ENCODE measurements at places on chromosomes 3 and 15.

DNA sequence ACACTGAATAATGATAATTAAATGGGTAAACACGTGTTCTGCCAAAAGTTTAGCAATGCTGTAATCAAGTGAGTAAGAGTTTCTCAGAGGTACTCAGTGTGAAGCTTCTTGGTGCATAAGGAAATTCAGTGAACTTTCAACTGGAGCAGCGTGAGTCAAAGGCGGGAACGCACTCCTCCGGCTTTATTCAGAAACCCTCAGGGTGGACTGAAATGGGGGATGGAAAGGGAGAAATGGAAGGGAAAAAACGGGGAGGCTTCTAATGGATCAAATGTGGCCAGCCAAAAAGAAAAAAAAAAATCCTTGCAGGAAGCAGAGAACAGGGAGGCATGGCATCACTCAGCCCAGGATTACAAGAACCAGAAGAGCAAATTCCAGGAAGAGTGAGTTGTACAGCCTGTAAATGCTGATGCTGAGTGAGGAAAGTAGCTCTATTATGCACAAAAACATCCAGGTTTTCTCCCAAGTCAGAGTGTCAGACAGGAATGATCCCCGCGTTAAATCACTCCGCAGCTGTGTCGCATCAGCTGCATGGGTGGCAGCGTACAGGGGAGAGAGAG, 85.3 kb downstream of the ASB7 start:
- no peak for DNase-seq

DNA sequence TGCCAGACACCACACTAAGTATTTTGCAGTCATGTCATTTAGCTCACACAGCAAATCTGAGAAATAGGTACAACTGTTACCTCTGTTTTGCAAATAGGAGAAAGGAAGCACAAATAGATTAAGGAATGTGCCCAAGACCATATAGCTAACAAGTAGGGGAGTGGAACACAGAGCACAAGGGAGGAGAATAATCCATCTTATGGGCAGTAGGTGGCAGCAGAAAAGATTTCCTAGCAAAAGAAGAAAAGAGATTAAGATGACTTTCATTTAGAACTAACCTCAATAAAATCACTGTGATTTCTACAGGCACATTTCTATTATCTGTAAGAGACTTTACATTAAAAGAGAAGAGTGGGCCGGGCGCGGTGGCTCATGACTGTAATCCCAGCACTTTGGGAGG, 49.1 kb downstream of the NR1I2 start:
- no peak for DNase-seq

GRCh38 chr15:94324835-94325767, 93.7 kb downstream of the MCTP2 start:
- no peak for DNase-seq

DNA sequence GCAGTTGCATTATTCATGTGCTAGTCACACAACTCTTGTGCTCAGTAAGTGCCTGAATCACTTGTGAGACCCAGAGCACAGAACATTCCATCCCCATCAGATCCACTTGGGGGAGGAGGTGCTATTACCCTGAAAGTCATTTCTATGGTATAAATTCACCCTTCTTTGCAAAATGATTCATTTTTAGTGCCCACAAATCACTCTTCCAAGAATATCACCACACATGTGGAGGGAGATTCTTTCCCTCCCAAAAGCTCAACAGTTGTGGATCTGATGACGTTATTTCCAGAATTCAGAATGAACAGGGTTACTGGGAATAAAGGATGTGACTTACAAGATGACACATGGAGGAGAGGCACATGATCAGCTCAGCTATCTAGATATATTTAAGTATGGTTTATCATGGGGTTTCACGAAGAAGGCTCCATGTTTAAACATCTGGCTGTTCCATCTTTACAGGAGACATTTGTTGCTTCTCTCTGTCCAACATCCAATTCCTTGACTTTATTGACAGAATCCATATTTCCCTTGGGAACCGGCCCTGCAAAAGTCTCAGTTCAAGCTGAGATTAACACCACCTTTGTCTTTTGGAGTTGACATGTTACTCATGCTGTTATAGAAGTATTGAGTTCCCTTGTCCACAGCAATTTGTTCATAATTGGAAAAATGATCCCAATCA, 214.2 kb upstream of the PROK2 start:
- DNase-seq, result no peak

DNA sequence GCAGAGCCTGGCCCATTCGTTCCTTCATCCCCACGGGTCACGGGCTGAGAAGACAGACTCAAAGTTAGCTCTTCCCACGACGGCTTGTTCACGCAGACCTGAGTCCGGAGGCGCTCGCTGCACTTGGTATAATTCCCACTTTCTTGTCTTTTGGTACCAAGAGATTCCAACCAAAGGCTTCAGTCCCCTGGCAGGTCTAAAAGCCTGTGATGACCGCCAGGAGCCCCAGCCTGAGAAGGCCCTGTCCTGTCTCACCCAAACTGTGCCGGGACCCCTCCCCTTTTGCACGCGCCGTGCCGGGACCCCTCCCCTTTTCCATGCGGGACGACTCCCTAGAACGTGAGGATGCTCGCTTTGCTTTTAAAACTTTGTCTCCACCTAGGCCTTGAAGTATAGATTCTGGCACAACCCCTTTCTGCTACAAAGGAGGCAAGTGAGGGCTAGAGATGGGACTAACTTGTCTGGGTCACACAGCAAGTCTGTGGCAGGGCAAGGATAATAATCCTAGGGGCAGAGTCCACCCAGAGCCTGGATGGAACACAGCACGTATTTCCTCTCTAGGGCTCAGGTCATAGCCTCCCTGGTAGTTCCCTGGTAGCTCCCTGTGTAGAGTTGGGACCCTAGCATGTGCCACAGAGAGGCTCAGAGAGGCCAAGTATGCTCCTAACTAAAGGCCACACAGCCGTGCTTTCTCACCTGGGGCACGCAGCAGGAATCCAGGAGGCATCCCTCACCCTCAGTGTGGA, 211.3 kb downstream of the XXYLT1 start:
- no peak for DNase-seq

DNA sequence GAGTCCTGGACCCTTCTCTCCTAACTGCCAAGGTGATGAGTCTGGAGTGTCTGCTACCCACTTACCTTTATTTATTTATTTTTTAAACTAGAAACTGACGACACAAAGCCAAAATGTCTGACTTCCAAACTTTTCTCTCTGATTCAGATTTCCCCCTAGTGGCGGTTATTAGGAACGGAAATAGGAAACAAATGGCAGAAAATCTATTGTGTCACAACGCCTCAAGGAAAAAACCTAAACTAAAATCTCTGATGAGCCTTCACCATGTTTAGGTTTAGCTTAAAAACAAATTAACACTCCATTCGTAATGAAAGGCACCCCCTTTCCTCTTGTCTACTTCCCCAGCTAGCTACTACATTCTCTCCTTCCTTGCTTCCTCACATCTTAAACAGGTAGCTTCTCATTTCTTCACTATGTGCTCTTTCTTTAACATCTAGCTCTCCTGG, 94.0 kb upstream of the MEX3B start:
- DNase-seq, result no peak

DNA sequence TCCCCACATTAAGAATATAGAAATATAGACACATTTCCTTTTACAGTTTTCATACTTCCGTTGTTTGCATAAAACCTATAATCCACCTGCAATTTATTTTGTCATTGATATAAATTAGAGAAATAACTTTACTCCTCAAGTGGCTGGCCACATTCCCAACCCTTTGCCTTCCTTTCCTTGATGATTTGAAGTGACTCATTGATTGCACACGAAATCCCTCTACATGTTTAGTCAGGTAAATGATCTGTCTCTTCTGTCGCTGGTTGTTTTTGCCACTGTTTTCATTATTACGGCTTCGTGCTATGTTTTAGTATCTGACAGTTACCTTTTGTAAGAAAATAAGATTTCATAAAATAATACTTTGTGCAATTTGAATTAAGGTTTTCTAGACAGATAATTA, 272.2 kb upstream of the NR2E3 start:
- no peak for DNase-seq

- no peak for DNase-seq
These were observed 155.3 kb downstream of the THRB start for GRCh38 chr3:24339266-24339825.

- no peak for DNase-seq
These were observed 1012.2 kb upstream of the CADM2 start for GRCh38 chr3:83946554-83946953.

DNA sequence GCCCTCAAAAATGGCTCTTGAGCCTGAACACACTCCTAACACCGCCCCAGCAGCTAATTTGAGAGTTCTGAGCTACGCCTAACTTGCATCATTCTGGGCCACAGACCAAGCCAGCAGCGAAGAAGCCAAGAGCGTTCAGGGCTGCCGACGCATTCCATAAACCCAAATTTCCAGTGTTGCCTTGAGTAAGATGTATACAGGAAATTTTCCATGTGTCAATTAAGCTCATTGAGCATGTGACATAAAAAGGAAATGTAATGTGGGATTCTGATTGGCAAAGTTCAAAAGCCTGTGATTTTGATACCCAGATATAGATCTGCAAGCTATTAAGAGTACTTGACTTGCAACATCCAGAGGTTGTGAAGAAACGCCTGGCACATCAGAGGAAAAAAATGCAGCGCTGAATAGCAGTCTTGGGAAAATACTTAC, 148.6 kb upstream of the NR2F2 start:
- no peak for DNase-seq

GRCh38 chr15:22918056-22918455, 62.1 kb downstream of the CYFIP1 start:
- no peak for DNase-seq

DNA sequence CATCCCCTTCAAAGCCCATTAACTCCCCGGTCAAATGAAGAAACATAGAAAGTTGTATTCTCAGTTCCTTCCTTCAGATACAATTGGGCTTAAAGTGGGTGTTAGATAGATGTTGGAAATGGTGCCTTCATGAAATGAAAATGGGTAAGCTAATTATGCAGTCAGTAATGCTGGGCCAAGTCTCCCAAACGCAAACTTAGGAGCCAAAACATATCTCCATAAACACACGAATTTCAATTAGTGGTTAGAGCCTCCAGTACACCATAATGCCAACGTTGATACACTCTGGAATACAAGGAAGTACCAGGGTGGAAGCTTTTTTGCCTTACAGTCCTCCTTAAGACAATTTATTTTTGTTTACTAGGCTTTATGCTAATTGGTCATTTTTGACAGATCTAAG, 1059.0 kb downstream of the TUSC7 start:
- DNase-seq, result no peak

DNA sequence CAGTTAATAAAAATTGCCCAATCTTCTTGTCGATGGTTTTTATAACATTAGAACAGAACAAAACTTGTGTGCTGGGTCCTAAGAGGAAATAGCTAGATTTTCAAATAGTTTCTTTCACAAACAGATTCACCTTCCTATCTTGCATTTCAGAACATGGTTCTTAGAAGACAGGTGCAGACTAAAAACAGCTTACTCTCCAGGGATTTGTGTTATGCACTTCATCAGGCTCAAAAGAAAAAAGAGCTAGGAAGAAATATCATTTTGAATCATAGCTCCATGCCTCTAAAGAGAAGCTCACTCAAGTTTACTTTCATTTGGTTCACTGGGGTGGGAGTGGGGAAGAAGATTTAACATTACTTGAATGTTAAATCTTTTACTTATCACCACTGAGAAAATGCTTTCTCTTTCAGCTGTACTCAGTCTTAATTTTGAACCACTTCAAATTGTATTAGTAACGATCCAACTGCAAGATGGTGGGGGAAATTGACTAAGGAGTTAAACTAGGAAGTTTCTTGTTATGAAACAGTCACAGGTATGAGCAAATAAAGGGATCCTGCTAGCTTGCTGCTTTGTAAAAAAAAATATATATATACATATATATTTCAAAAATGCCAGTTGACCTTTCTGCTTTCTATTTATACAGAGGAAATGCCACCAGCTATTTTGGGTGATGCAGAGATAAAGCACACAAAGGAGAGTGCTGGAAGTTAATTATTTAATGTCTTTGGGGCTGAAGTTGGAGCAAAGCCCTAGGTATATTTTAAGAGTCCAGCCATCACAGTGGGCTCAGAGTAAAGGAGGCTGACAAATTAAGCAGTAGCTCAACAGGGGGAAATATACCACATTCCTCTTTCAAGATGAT, 28.3 kb upstream of the NUDT16 start:
- DNase-seq, result no peak

GRCh38 chr3:197595470-197596185, 39.9 kb upstream of the BDH1 start:
- no peak for DNase-seq

DNA sequence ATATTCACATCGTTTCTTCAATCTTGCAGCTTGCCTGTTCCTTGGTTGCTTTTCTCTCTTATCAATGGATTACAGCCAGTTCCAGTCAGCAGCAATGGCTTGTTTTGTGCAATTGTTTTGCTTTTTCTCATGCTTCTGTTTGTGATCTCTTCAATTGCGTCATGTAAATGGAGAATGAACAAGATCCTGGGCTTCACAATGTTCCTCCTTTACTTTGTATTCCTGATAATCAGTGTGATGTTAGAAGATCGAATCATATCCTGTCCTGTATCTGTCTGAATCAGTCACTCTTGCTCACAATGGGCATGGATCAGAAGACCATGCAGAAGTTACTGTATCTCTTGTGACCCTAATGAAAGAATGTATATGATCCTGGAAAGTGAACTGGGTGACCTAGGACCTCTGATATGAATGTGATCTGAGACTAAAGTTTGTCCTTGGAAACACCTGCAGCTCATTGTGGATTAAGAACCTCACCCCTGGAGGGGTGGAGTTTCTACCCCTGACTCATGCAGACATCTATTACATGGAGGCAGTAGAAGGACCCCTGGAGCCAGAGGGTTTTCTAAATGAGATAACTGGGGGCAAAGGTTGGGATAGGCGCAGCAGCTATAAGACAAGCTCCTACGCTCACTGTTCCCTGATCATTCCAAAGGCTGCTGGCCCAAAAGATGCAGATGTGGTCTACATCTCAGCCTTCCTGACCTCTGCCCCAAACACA, 32.2 kb downstream of the SLC24A1 start:
- DNase-seq, result no peak

DNA sequence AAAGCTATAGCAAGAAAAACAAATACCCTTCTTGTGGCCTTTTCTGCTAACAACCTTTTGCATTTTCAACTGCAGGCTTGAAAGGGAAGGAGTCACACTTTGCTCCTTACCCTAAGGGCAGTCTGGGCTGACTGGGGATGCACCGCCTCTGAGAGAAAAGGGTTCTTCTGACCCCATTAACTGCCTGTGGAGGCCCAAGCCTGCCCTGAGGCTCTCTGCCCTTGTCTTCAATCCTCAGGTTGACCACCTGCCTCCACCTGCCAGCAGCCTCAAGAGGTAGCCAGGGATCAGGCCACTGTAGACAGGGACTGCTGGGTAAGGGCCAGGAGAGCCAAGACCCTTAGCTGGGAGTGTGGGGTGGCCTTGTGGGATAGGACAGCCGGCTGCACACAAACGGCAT, 93.8 kb downstream of the SQOR start:
- no peak for DNase-seq

GRCh38 chr15:94353488-94353820, 122.1 kb downstream of the MCTP2 start:
- no peak for DNase-seq

- no peak for DNase-seq
These were observed 95.8 kb upstream of the CTDSPL start for GRCh38 chr3:37765591-37766488.

- DNase-seq, result no peak
These were observed 1.0 kb upstream of the RAB8B start for GRCh38 chr15:63188247-63188925.

All from activated CD8-positive, alpha-beta memory T cell treated with anti-CD3 and anti-CD28 coated beads for 1 hour (primary cell).